ENCODE measurements at places on chromosomes 6 and 20. TPM values are rescaled to one million over a fixed set of nuclear protein-coding genes. Genes with fewer than 3 reads are reported as not detected.

DNA sequence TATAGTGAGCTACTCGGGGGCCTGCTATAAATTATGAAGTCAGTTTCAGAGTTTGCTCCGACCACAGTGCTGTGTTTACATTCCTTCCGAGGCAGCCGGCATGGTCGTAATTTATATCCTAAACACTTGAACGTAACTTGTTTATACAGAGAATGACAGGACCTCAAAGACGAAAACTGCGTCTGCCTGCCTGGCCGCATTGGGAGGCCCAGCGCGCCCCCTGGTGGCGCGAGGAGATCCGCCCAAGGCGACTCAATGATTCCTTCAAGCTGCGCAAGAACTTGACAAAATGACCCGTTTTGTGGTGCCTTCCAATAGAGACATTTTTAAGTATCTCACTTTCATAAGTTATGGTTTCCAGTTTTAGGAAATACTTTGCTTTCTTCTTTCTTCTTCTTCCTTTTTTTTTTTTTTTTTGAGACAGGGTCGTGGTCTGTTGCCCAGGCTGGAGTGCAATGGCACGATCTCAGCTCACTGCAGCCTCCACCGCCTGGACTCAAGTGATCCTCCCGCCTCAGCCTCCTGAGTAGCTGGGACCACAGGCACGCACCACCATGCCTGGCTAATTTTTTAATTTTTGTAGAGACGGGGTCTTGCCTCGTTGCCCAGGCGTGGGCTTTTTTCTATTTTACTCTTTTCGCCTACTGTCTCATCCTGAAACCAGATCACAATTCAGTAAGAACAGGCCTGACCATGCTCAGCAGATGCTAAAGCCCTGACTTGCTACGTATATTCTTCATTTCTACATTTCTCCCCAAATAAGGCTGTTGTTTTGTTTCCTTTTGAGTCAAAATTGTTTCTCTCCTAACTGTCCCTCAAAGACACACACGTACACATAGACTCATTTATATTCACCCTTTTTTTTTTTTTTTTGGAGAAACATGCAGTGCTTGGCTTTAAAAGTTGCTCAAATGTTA, 7.8 kb downstream of the FOXF2 start:
- peak; percentile 62 for DNase-seq

DNA sequence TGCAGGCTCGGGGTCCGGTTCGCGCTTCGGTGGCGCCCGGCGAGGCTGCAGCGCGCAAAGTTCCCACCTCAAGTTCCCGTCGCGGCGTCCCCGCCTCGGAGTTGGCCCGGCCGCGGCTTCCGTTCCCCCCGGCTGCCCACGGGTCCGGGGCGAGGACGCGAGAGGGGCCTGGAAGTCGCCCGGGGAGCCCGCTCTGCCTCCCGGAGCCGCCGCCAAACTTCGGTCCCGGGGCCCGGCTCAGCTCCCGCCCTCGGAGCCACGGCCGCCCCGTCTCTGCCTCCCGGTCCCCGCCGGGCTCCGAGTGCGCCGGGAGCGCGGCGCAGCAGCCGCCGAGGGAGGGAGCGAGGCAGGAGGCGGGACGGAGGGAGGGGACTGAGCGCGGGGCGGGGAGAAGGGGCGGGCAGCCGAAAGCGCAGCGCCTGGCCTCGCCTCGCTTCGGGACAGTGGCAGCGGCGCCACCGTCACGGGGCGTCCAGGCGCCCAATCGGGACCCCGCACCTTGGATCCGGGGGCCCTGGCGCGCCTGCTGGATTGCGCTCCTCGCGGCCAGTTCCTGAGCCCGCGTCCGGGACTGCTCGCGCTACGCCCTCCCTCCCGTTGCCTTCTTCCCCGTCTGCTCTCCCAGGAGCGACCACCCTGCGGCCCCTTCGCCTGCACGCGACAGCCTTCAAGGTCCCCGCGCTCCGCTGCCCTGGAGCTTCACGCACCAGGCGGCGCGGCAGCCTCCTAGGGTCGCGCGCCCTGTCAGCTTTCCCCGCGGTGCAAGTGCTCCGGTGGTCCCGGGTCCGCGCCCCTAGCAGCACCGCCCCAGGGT, at the start of gene KCNG1:
Gene KCNG1, minus strand, starts transcription at position 305 of the 814 bp plus-strand sequence. CDS start 12,769 bp downstream, outside the sequence.
- DNase-seq, result peak; percentile 73

- no peak for DNase-seq
These were observed 190.6 kb downstream of the SMOC2 start for GRCh38 chr6:168631564-168631963.

DNA sequence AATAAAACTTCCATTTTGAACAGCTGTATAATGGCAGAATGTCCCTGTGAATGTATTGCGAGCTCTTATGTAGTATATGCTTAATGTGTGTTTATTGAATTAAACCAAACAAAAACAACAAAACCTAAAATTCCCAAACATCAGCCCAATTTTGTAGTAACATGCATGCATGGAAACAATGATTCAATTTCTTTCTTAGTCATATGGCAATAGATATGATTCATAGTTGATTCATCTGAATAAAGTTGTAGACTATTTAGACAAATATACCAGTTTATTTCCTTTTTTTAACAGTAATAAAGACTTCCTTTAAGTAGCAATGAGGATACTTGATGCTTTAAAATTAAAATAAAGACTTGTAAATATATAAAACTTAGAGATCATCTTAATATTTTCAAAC, 670.6 kb downstream of the CD109 start:
- DNase-seq, result no peak

- DNase-seq, result no peak
These were observed 45.1 kb downstream of the CEP85L start for GRCh38 chr6:118606268-118606667.

- DNase-seq, result peak; percentile 48
These were observed 226.8 kb downstream of the UST start for GRCh38 chr6:148973538-148974208.

DNA sequence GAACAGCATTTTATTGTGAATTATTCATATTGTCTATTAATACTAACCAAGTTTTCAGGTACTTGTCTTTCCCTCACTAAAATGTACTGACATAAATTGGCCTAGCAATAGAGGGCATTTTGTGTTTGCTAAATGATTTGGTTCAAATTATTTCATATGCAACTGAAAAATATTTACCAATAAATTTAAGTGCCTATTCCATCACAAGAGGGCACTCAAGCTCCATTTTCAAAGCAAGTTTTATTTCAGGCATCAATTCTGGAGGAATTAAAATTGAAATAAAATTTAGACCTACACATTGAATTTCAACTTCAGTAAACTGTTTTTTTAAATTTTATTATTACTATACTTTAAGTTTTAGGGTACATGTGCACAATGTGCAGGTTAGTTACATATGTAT, 114.3 kb upstream of the SYNCRIP start:
- DNase-seq, result peak; percentile 58

- DNase-seq, result no peak
These were observed 55.0 kb downstream of the AIG1 start for GRCh38 chr6:143115728-143116127.

DNA sequence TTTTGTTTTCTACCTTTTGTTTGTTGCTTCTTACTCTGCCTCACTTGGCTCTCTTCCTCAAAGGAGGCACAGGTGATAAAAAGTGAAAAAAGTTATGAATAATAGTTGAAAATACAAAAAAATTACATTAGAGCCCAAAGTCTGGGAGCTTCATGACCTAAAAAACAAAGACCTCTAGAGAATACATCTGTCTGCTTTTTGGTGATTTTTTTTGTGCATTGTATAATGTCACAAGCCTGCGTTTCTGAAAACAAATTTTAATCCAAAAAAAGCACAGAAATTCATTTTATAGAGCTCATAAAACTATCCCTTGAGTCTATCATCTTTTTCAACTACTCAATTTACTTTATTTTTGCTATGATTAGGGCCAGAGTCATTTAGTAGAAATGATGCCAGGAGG, 41.4 kb upstream of the ARHGAP18 start:
- DNase-seq, result no peak

- DNase-seq, result no peak
These were observed 207.1 kb upstream of the POU3F2 start for GRCh38 chr6:98627129-98627775.

- no peak for DNase-seq
These were observed 279.9 kb upstream of the RNF24 start for GRCh38 chr20:4295226-4295625.

GRCh38 chr20:62368976-62369814, 2.1 kb upstream of the LAMA5 start:
- no peak for DNase-seq

DNA sequence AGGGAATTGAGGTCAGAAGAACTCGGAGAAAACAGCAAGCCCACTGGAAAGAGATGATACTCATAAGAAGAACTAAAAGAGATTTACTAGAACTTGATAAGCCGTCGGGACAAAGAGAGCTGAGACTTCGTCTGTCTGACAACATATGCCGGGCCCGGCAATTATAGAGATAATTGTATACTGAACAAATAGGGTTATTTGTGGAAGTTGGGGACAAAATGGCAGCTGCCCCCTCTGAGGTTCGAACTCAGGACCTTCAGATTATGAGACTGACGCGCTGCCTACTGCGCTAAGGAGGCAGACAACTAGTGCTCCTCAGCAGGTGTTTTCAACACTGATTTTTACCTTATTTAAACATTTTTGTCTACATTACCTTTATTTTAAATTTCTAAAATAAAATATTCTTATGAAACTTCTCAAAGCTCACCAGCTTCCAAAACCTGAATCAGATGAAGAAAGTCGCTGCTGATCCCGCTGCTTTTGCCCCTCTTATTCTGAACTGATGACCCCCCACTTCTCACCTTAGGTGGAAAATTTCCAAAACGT, 29.3 kb upstream of the TRIM27 start:
- DNase-seq, result peak; percentile 32

DNA sequence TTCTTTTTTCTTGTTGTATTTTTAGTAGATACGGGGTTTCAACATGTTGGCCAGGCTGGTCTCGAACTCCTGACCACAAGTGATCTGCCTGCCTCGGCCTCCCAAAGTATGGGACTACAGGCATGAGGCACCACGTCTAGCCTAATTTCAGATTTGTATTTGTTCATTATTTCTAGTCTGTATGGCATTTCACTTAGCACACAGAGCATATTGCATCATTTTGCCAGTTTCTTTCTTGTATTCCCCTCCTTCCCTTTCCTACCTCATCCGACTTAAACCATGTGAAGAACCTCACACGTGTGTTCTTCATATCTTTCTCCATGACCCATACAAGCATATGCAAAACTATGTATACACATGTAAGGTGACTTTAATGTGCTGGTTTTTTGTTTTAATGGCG, 470.0 kb downstream of the CBLN4 start:
- DNase-seq, result no peak

- DNase-seq, result no peak
These were observed 97.3 kb upstream of the CARMIL1 start for GRCh38 chr6:25181923-25182322.

GRCh38 chr6:21334651-21335050, 258.9 kb upstream of the SOX4 start:
- DNase-seq, result no peak

DNA sequence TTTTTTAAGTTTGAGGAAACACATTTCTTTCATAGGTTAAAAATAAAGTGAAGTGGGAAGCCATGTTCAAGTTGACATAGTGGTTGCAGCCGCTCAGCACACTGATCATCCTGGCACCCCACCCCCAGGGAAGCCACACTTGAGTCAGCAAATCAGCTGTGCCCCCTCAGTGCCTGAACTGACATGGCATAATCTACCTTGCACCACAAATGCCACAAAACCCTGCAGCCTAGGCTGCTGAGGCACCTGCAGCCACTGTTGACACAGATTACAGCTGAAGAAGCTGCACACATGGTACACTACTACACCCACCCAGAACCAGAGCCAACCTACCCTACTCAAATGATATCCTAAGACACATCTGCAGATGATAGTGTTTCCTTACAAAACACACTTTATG, 77.5 kb upstream of the RIMS1 start:
- DNase-seq, result no peak

BPIFB2 gene
- not detected for total RNA-seq

STK35 gene
- total RNA-seq, result 17.2 TPM

DBNDD2 gene
- 0.86 TPM for total RNA-seq

IMPG1 gene
- not detected for total RNA-seq

FAM229B gene
- total RNA-seq, result 5.0 TPM

SMPDL3A gene
- 1.2 TPM for total RNA-seq

TBX18 gene
- total RNA-seq, result not detected

TRIM15 gene
- total RNA-seq, result not detected

ZBTB46 gene
- total RNA-seq, result 39.7 TPM

POLR1C gene
- 46.8 TPM for total RNA-seq

WFDC2 gene
- not detected for total RNA-seq

PEX3 gene
- total RNA-seq, result 11.0 TPM

SIRPG gene
- total RNA-seq, result not detected

PAX1 gene
- not detected for total RNA-seq

MYB gene
- total RNA-seq, result not detected

Data from G401 (cell line).